SW480 (cell line): ENCODE measurements at places on chromosomes 13 and 19.
A peak's percentile ranks its signal among the peaks of the same experiment; 100 is the strongest.

DNA sequence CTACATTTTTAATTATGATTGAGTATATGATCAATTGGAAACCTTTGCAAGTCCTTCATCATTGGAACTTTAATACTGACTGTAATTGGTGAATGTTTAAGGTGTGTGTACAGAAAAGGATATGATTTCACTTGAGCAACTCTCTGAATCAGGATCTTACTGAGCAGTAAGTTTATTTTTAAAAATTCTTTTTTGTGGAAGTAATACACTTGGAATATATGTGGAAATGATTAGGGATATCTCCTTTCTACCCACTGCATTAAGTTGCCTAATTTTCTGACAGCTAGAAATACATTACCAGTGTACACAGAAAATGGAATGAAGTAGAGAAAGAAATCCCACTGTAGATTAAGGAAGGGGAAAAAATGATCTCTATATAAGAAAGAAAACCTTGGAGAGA, 865.8 kb downstream of the PCDH9 start:
- DNase-seq: no peak

DNA sequence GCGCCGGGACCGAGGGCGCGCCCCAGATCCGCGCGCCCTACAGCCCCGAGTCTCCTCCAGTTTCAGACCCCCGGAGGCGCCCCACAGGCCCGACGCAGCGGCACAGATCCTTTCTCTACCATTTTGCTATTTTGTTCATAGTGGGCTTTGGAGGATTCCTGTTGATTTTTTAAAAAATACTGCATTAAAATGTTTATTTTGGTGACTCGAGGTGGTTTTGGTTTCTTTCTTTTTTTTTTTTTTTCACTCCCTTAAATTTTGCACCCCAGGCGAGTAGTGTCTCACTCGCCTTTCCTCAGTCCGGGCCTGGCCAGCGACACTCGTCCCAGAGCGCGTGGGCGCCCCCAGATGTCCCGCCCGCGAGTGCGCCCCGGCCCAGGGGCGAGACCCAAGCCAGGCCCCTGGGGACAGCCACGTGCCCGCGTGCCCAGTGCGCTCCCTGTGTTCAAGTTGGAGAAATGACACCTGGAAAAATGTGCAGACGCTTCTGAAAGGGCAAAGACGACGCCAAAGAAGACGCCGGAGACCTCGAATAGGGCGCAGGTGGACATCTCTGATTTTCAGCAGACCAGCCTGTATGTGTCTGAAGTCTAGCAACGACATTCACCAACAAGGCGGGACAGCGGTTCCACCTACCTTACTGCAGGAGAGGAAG, 471 bp upstream of the INSR start:
- DNase-seq: peak; percentile 74

GRCh38 chr13:106628936-106629659, 61.2 kb upstream of the ARGLU1 start:
- no peak for DNase-seq

DNA sequence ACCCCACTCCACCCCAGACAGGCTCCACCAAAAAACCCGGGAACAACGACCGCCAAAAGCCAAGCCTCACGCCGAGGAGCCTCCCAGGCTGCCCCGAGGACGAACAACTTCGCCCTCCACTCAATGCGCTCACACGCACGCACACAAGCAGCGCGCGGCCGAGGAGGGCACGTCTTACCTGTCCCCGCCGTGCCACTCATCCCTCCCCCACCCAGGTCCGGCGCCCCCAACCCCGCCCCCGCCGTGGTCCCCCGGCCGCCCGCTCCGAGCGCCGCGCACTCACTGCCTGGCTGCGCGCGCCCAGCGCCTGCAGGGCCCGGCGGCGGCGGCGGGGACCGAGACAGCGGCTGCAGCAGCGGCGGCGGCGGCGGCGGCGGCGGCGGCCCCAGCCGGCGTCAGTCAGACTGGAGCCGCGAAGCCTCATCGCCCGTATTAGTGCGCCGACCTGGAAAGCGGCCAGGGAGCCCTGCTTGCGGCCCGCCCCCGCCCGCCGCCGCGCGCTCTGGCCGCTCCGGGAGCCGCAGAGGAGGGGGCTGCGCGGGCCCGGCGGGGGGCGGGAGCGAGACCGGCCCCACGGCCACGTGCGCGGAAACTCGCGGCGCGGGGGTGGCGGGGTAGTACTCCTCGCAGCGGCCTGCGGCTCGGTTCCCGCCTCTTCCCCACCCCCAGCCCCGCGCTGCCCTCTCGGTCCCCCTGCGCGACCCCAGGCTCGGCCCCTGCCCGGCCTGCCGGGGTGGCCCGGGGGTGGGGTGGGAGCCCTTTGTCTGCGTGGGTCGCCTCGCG, at the start of gene SMAD9:
SMAD9 (minus strand) TSS at position 406 of the 783 bp plus-strand sequence. CDS start 40,549 bp downstream, outside the sequence.
- DNase-seq: peak; percentile 37

DNA sequence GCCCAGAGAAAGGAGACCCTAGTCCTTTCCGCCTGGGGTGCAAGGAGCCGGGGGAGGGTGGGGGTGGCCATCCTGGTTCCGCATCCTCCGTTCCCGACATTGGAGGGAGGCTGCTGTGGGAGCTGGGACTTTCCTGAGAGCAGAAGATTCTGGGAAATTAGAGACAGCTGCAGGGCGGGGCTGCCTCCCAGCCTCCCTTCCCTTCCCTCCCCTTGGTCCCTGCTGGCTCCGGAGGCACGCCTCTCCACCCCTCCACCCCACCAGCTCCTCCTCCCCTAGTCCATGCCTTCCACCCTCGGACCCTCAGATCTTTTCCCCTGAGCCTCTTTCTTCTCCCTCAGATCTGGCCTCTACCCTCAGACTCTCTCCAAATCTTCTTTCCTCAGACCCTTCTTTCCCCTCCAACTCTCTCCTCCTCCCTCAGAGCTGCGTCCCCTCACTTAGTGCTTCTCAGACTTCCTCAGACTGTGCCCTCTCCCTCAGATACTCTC, 3.1 kb upstream of the BCL3 start:
- DNase-seq: peak; percentile 53

DNA sequence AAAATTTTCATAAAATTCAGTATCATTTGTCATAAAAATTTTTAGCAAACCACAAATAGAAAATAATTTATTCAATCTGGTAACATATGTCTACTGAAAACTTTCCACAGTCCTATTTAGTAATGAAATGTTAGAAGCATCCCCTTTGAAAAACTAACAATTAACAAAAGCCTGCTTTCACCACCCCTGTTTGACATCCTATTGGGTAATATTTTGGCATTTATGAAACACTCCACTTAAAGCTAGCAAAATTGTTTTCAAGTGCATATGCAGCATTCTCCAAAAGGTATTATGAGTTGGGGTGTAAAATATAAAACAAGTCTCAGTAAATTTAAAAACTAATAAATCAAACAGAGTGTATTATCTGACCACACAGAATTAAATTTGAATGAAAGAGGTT, 189.4 kb downstream of the NBEA start:
- DNase-seq: no peak

GRCh38 chr13:106530171-106530851, 5.2 kb downstream of the EFNB2 start:
- DNase-seq: no peak

DNA sequence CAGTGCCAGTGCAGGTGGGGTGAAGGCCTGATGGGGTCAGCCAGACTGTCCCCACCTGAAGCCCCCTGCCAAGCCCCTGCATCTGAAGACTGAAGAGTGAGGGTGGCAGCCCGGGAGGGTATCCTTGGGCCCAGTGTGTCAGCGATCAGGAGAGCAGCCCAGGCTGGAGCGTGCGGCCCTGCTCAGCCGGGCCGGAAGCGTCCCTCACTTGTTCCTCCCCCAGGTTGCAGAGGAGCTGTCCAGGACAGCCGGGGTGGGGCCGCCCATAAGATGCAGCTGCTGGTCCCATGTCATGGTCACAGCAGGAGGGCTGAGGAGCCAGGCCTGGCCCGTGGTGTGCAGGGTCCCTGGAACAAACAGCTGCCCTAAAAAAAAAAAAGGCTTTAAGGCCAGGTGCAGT, 55.4 kb downstream of the KDM4B start:
- no peak for DNase-seq

DNA sequence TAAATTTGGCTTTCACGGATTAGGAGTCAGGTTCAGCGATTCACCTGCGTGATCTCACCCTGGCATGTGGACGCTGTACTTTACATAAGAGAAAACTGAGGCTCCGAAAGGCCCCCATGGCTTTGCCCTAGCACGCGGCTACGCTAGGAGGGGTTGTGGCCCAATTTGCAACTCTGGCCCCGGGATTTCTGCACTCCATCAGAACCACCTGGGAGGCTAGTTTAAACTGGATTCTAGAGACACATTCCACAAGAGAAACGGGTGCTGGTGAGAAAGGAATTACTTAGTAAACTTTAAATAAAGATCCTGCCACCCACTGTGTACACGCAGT, 6.2 kb downstream of the BCL3 start:
- no peak for DNase-seq

DNA sequence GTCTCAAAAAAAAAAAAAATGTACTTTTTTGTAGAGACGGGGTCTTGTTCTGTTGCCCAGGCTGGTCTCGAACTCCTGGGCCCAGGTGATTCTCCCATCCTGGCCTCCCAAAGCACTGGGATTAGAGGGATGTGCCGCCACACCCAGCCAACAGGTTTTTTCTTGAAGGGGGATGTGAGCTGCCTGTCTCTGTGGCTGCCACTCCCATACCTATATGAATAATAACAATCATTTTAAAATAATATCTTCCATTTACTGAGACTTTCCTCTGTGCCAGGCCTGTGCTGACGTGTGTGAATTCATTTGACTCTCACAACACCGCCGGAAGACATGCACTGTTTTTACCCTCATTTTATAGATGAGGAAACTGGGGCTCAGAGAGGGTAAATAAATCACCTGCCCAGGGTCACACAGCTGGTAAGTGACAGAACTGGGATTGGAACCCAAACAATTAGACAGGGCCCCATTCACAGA, 7.2 kb upstream of the BCL3 start:
- DNase-seq: no peak

GRCh38 chr19:2983351-2984214, 6.2 kb downstream of the TLE6 start:
- peak; percentile 63 for DNase-seq

DNA sequence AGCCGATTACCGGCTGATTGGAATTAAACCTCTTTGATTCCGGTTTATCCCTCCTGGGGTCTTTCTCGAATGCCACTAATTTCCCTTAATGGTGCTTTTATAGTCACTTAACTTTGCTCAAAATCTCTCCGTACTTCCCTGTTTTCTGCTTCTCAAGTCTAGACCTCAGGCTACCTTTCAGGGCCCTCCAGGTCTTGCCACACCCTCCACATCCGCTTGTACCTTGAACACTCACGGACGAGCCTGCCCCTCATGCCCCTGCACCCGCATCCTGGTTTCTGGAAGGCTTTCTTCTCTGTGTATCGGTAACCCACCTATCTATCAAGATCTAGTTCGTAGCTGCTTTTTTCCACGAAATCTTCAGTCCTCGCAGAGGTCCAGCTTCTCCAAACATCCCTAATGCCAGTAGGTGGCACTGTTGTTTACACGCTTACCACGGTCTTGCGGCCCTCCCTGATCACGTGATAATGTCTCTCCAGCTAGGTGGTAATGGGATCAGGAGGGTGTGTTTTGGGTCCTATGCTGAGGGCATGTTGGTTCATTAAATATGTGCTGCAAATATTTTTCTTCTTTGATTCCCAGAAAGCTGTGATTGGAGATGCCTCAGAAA, 13.8 kb downstream of the ATP12A start:
- DNase-seq: peak; percentile 78

GRCh38 chr13:28867564-28867963, 47.4 kb downstream of the MTUS2 start:
- DNase-seq: no peak

DNA sequence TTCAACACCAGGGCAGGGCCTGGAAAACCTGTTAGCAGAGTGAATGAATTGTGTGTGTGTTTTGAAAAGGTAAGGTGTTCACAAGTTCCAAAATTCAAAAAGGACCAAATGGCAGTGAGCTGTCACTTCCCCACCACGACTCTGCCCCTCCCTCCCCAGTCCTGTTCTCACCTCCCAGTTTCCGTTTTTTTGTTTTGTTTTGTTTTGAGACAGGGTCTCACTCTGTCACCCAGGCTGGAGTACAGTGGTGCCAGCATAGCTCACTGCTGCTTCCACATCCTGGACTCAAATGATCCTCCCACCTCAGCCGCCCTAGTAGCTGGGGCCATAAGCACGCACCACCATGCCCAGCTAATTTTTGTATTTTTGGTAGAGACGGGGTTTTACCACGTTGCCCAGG, 20.3 kb upstream of the BCL3 start:
- no peak for DNase-seq

DNA sequence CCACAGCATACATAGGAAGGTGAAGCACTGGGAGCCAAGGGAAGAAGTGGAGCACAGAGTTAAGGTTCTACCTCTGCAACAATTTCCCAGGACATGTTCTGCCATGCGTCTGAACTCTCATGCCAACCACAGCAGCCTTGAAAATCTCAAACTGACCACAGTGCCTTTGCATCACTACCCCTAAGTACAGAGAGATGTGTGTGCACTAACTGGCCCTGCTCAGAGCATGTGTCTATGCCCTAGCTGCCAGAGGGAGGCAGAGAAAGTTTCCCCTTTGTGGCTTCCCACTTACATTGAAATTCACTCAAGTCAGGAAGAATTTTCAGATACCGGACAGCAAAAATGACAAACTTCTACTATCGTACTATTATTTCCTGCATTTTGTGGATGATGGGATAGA, 26.8 kb upstream of the WDFY2 start:
- DNase-seq: no peak

DNA sequence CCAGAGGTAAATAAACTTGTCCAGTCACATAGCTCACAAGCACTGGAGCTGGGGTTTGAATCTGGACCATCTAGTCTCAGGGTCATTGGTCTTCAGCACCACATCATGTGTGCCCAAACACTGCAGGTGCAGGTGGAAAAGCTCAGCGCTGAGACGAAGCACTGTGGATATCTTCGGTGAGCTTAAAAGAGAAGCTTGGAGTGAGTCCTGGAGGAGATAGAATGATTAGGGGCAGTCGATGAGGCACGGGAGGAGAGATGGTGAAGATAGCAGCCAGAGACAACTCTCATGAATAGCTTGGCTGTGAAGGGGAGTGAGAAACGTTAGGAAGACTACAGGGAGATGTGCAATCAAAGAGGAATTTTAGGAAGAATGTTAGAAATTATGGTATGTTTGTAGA, 389.3 kb downstream of the FGF9 start:
- DNase-seq: no peak
